HepG2 (cell line): ENCODE measurements at places on chromosomes 12 and 14.

GRCh38 chr12:51200806-51201205 lies 17.1 kb downstream of the POU6F1 start:
- no peak for DNase-seq

GRCh38 chr14:100422556-100423316 lies 99.6 kb downstream of the SLC25A47 start:
- DNase-seq = no peak

GRCh38 chr12:33795536-33795935 lies 226.8 kb upstream of the ALG10 start:
- no peak for DNase-seq

DNA sequence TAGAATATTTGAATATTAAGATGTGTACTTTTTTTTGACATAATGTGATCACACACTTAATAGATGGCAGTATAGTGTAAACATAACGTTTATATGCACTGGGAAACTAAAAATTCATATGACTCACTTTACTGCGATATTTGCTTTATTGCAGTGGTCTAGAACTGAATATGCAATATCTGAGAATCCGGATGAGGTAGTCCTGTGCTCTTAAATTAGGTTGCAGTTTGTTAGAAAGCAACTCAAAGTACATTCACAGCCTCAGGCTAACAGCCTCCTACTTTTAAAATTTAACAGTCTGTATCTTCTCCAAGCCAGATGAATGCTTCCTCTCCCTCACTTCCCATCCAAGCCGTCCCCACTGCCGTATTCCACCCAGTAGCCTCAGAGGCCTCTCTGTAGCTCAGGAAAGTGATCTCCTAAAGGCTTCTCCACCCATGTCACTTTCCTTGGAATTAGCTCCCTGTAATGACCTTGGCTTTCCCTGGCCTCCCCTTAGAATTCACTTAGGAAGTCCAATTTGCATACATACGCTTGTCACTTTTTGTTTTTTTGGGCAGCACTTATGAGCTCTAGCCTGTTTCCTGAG lies 43.7 kb downstream of the TESPA1 start:
- no peak for DNase-seq

- DNase-seq = no peak
These were observed 222.1 kb downstream of the C12orf42 start for GRCh38 chr12:103273645-103274044.

GRCh38 chr12:64261813-64262212 lies 39.7 kb upstream of the KICS2 start:
- no peak for DNase-seq

- DNase-seq = no peak
These were observed 592.0 kb upstream of the LMO3 start for GRCh38 chr12:17197971-17198370.

GRCh38 chr12:80189241-80189640 lies 89.9 kb downstream of the OTOGL start:
- no peak for DNase-seq

DNA sequence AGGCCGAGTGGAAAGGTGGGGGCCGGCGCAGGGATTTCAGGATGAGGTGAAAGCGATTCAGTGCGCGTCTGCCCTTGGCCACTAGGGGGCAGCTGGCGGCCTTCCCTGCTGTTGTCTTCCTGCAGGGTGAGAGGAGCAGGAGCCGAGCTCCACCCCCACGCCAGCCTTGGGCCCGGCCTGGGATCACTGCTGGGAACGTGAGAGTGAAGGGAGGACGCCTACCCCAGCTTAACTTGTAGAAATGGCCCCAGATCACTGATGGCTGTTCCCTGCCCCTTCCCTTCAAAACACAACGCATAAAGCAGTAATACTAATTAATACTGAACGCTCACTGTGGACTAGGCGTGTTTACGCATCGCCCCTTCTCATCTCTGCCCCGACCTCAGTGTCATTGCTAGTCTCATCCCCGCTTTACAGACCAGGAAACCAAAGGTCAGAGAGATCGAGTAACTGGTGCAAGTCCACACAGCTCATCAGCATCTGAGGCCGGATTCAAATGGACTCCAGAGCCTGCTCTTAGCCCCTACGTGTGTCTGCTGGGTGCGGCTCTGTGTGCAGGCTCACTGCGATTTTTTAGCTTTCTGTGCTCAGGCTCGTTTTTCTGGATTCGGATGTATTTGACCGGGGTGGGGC lies 24.3 kb downstream of the MVK start:
- DNase-seq = peak; percentile 75

- no peak for DNase-seq
These were observed 600 bp downstream of the SYT10 start for GRCh38 chr12:33438851-33439586.

GRCh38 chr12:80814453-80814852 lies 97.7 kb downstream of the MYF5 start:
- no peak for DNase-seq

DNA sequence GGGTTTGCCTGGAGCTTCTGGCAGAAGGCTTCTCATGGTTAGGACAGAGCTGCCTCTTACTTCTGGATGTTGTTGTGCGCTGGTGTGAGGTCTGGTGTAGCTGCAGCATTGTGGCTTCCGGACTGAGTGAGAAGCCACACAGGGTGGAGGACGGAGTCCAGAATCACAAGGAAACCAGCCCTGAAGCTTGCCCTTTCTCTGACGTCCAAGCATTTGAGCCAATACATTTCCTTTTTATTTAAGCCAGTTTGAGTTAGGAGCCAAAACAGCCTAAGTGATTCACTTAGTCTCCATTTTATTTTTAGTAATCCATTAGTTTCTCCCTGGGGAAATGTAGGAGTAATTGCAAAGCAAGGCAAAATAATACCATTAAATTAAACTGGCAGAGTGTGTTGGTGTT lies 402.4 kb upstream of the RGS6 start:
- no peak for DNase-seq

DNA sequence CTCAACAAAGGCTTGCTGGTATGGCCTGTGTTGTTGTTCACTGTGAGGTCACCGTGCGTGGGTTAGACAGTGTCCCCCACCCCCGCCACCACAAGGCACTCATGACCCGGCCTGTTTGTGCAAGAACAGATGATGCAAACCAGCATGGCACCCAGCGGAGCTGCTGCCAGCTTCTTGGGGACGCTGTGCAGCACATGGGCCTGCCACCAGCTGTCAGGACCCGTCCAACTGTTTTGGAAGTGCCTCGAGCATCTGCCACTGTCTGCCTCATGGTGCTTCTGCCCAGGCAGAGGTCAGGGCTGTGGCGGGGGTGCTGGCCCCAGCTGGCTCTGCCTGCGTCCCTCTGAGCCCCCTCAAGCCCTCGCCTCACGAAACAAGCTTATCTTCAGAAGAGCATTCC lies 1.5 kb downstream of the ASB2 start:
- no peak for DNase-seq

DNA sequence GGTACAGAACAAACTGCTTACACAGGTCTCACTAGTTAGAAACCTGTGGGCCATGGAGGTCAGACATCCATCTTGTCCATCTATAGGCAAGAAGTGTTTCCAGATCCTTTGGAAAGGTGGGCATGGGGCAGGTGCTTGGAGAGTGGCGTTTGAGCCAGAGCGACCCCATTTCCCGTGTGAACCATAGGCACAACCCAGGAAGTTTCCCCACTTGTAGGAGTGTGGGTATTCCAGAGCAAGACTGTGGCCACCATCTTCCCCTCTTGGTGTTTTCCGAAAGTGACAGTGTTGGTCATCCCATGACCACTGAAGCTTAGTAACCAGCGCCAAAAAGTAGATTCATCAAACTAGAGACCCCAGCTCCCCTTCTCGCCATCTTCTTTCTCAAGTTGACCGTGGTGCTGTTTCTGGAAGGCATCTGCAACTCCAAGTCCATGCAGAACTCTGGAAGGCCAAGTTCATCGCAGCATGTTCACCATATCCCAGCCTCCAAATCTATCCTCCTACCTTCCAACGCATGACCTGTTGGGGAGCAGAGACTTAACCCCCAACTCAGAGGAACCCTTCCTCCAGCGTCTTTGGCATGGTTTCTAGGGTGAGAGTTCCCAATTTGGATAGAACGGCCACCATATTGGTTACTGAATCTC lies 19.7 kb downstream of the PHETA1 start:
- no peak for DNase-seq

- DNase-seq = no peak
These were observed 19.1 kb downstream of the PGAM5 start for GRCh38 chr12:132729541-132730320.

DNA sequence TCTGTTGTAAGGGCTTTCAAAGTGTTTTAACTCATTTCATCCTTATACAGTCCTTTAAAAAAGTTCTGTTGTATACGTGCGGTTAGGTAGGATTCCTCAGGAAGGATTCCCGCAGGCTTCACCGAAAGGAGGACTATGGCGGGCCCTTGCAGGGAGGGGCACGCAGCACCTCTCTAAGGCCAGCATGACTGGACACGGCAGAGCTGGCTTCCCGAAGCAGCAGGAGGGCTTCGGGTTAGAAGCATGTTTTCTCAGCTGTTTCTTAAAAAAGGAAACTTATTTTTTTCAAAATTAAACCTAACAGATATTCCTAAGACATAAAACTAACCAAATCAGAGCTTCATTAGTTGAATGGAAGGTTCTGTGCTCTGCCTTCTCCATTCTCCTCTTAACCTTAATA lies 21.3 kb downstream of the IQSEC3 start:
- no peak for DNase-seq

DNA sequence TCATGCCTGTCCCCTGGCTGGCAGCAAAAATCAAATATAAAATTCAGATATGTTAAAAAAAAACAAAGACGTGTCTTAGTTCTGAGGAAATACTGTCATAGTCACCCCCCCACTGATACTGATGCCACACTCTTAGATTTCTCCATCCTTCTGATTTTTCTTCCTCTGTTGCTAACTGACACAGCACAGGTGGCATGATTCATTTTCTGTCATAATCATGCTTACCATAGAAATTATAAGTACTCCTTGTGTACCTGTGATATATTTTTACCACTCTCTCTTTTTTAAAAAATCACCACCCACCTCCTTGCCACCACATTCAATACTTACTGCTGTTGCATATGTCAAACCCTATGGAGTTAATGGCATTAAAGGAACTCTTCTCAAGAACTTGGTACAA lies 209.2 kb downstream of the PPM1H start:
- DNase-seq = no peak

GRCh38 chr12:2813214-2814185 lies 1.0 kb downstream of the ITFG2 start:
- DNase-seq = peak; percentile 69

DNA sequence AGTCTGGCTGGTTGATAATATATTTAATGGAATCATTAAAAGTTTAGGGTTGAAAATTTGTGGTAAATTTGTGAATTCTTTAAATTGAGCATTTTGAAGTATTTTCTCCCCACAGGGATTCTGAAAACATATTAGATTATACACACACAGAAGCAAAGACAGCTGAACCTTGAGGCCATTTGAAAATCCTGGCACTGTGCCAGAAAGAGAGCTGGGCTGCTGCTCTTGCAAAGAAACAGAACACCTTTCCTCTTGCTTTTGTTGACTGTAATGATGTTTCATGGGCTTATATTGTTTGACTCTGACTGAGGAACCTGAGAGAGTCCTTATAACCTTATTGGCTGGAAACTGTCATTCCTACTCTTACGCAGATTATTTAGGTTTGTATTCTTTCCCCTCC lies 4.8 kb downstream of the RNF34 start:
- DNase-seq = peak; percentile 35

DNA sequence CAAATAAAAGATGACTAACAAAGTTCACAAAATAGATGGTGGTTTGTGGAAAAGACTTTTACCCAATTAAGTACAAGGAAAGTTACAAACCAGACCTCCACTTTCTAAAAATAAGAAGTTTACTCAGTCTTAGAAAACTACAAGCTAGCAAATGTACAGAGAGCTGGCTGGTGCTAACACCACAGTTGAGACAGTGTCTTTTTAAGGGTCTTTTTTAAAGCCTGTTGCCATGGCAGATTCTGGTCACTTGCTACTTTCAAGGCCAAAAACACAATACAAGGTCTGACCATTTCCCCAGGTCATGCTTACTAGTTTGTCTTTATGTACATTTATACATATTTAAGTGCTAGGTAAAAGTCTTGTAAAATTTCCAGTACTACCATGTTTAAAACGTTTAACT lies 2.4 kb downstream of the BTG1 start:
- DNase-seq = no peak
